Jurkat, Clone E6-1 (cell line): ENCODE measurements at places on chromosomes 12 and 14.

DNA sequence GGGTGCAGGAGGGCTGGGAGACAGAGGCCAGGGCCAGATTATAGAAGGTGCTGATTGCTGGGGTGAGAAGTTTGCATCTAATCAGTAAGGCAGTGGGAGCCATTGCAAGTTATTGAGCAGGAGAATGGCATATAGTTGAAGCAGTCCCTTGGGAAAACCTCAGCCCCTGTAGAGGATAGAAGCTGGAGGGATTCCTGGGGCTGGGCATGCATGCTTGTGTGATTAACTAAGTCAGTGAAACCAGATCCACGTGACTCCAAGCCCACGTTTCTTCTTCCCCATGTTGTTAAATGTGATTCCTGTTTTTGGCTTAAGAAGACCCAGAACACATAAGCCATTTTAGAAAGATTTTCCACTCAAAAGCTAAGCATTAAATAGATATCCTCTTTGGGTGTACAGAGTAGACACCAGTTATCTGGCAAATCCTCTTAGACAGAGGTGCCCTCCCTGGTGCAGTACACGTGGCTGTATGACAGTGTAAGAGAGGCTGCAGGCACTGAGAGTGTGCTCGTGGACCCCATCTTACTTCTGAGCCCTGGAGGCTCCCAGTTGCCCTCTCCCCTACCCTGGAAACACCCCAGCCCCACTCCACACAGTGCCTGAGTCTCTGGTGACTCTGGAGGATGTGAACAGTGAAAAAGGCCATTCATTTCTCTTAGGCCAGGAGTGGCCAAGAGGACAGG is 3.2 kb downstream of the C14orf132 start:
- no peak for DNase-seq

DNA sequence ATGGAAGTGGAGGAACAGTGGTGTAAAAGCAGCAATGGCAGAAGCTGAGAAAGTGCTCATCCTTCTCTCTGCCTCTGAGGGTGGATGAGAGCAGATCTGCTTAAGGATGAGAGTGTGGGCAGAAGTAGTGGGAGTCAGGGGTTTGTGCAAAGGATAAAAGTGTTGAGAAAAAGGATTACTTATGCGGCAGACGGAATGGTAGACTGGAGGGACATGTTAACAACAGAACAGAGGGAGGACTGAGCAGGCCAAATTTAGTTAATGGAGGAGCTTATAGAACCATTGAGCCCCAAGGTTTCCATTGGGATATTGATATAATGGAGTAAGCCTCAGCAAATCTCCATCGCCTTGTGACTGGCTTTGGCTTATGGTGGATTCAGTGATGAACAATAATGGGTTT is 25.5 kb downstream of the TRHDE start:
- DNase-seq, result no peak

GRCh38 chr14:55699131-55700057 is 119.4 kb downstream of the KTN1 start:
- no peak for DNase-seq

DNA sequence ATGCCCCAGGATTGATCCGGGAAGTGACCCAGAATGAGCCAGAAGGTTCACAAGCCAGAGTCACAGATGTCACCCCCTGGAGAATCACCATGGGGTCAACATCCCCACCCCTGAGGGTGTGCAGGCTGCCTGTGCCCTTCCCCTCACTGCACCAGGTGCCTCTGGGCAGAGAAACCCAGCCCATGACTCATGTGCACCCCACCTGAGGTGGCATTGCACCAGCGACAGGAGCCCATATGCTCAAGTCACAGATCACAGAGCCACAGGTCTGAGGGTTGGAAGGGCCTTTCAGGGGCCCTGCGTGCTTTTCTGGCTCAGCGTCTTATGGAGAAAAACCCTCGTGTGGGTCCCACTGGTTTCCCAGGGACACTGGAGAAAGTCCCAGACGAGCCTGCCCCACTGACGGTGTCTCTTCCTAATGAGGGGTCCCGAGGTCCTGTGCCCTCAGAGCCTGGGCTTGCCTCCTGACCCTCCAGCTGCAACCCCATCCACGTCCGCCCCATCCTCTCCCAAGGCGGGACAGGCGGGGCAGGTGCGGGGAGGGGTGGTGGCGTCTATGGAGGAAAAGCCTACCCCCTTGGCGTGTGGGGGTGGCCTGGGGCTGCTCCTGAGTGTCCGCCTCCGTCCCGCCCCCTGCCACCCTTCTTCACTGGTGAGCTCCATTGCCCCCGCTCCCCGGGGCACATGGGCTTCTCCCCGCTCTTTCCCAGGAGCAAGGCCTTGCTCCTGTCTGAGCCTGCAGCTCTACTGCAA is 47.6 kb downstream of the SLC8B1 start:
- no peak for DNase-seq

GRCh38 chr14:51474854-51475253 is 176.9 kb upstream of the FRMD6 start:
- DNase-seq, result no peak

DNA sequence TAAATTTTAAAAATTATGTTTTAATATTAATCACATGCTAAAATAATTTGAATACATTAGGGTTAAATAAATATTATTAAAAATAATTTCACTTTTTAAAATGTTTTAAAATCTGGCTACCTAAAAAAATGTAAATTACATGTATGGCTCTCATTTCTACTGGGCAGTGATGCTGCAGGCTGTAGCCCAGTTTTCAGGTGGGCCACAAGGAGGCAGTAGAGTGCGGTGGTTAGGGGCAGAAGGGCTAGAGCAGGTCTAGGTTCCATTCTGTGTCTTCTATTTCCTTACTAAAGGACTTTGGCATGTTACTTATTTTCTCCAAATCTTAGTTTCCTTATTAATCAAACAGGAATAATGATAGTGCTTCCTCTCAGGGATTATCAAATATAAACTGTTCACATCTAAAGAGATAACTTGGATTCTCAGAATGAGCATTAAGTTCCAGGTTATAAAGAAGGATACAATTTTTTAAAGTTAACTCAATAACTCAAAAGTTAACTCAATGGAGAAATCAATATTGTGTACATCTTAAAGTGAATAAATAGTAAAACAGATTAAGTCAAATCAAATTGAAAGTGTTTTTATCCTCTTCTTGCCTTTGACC is 54.9 kb upstream of the OVCH1 start:
- peak; percentile 15 for DNase-seq

- DNase-seq, result no peak
Observed at GRCh38 chr12:47791874-47792273, 18.8 kb downstream of the SLC48A1 start.

- no peak for DNase-seq
Observed at GRCh38 chr14:59926534-59926933, 6.6 kb downstream of the LRRC9 start.

DNA sequence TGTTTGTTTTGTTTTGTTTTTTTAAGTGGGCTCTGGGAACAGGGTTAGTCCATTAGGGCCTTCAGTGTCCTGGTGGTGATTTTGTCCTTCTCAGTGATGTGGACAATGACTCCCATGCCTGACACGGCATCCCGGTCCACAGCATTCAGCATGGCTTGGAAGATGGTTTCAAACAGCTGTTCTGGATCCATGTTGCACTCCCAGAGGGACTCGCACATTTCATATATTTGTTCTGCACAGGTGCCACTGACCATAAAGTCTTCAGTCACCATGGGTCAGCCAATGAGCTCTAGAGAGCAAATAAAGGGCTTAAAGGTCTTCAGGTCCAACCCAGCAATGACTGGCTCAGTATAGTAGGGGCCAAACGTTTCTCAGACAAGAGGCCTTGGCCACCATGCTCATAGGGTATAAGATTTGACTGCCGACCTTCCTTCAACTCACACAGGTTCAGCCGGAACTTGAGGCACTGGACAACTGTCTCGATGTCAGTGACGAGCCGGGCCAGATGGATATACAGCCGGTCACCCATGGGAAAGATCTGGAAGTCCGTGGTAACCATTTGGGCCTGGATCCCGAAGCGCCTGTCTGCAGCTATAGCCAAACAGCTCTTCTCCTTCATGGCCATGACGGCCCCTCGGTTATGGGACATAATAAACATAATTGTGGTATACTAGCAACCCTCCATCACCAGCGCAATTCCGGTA is 18.0 kb downstream of the OR10P1 start:
- DNase-seq, result no peak

DNA sequence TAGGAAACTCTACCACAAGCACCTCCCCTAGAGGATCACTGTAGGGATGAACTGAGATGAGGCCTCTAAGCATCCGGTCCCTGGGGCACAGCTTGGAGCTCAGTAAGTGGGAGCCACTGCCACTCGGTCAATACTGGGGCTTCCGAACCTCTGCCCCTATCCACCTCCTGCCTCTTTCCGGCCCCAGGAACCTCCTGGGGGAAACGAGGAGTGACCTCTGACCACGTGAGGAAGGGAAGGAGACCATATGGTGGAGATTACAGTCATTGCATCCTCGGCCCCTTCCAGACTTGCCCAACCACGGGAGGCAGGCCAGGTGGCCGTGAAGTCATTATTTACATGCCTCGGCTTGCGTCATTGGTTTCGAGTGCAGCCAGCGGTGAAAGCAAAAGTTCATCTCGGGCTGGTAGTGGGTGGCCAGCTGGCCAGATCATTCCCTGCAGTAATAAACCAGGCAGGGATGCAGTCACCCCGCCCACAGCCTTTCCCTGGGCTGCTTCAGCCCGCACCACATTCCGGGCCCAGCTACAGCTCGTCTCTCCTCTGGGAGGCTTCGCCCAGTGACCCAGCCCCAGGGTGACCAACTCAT is 65.4 kb downstream of the C14orf132 start:
- no peak for DNase-seq
